ENCODE measurements at places on chromosomes 2 and 18.

DNA sequence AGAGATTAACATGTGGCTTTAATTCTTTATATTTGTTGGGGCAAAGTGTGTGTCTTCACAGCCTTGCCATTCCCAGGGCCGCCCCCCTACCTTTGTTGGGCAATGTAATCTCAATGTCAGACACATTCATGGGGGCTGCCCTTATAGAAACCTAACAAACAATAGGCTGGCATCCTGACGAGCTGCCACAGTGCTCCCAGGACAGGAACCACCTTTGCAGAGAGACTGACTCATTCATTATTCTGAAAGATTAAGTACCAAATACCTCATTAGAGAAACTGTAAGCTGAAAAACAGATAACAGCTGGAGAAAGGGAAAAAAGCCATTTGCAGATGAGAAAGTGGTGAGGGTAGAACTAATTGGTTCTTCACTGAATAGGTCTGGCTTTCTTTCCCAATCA lies 1587.5 kb upstream of the PIK3C3 start:
- no peak for DNase-seq

- no peak for DNase-seq
These were observed 29.8 kb downstream of the MGAT5 start for GRCh38 chr2:134283661-134284060.

GRCh38 chr18:11548916-11549551 lies 60.4 kb upstream of the SLC35G4 start:
- no peak for DNase-seq

DNA sequence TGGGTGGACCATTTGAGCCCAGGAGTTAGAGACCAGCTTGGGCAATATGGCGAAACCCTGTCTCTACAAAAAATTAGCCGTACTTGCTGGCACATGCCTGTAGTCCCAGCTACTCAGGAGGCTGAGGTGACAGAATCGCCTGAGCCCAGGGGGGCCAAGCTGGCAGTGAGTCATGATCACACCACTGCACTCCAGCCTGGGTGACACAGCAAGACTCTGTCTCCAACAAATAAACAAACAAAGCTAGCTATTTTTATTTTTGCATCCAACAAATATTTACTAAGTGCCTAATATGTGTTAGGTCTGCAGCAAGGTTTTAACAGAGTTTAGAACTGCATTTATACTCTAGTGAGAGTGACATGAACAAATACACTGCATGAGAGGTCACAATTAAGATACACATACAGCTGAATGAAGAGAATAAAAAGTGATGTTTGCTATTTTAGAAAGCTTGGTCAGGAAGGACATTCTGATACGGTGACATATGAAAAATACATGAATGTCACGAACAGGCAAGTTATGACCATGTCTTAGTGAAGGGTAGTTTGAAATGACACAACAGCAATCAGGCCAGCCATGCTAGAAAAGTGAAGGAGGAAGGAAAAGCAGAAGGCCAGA lies 83.2 kb upstream of the FRZB start:
- peak; percentile 27 for DNase-seq
